Muscle of arm (tissue), 14 donors: ENCODE measurements at places on chromosomes 7 and 10.
A peak's percentile ranks its signal among the peaks of the same experiment; 100 is the strongest.

DNA sequence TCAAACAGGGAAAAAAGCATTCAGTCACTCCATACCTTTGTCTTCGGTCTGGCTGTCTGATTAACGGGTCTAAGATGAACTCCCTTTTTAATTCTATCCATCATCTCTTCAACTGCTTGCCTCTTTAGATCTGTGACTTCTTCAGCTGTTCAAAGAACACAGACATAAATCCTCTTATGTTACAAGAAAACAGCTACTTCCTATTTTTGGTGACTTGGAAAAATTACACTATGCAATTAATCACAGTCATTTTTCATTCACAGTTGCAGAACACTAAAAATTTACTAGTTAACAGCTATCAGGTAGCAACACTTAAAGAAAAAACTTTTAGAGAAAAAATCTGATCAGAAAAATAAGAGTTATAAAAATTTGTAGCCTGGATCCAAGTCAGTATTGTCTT, 66.0 kb downstream of the ENO4 start:
- no peak for DNase-seq

- peak; percentile 44 for DNase-seq
Observed at GRCh38 chr10:5976512-5977470, 552 bp downstream of the IL15RA start.

DNA sequence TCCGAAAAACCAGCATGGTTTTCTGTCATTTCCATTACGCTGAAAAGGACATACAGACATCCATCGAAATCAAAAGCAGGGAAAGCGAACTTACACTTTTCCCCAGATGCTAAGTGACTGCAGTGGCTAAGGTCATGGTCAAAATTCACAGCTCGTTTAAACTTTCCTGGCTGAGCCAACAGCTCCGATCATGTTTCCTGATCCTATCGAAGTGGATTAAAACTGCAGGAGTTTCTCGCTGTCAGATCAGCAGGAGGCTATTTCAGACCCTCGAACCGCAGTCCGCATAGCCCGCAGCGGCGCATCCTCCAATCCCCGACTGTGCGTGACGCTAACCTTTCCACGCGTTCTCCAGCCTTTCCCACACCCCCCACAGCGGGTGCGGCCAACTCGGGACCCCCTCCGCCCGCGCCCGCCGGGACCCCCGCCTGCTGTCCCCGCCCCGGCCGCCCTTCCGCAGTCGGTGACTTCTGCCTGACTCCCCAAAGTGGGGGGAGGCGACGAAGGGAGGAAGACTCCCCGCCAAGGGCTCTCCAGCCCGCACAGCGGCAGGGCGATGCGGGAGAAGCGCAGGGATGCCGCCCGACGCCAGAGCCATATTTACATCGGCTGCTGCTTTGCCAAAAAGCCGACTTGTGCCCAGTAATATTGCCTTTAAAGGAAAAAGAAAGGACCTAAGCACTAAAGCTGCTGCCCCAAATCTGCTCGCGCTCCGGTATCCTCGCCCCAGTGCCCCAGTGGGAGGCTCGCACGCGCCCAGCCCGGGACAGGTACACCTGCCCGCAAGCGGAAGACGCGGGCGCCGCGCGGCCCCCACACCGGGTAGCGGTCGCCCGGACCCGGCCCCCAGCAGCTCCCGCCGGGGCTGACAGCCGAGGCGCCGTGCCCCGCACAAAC, 1.2 kb downstream of the PIP4K2A start:
- DNase-seq, result peak; percentile 43

- no peak for DNase-seq
Observed at GRCh38 chr7:80922253-80923049, 3.6 kb upstream of the SEMA3C start.
